Naive B cell (primary cell): ENCODE measurements at places on chromosomes 7 and 10. TPM values are rescaled to one million over a fixed set of nuclear protein-coding genes. Genes with fewer than 3 reads are reported as not detected.
A peak's percentile ranks its signal among the peaks of the same experiment; 100 is the strongest.

DNA sequence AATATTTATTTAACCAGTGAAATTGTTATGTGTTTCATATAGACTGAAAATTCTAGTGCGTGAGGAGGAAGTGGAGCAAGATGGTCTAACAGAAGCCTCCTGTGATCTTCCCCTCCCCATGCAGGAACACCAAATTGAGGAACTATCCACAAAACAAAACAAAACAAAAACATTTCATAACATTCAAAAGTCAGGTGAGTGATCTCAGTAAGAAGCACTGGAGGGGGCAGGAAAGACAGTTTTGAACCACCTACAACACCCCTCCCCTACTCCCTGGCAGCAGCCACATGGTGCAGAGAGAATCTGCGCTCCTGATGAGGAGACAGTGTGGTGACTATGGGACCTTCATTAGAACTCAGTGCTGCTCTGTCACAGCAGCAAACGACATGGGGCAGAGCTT, 221.9 kb upstream of the SEMA3C start:
- H3K27me3 ChIP-seq, result no peaks in the 10 kb centered on the region
- H3K27ac ChIP-seq, result no peak overlapping the region
- no peak for DNase-seq
- no peak overlapping the region for H3K4me3 ChIP-seq

DNA sequence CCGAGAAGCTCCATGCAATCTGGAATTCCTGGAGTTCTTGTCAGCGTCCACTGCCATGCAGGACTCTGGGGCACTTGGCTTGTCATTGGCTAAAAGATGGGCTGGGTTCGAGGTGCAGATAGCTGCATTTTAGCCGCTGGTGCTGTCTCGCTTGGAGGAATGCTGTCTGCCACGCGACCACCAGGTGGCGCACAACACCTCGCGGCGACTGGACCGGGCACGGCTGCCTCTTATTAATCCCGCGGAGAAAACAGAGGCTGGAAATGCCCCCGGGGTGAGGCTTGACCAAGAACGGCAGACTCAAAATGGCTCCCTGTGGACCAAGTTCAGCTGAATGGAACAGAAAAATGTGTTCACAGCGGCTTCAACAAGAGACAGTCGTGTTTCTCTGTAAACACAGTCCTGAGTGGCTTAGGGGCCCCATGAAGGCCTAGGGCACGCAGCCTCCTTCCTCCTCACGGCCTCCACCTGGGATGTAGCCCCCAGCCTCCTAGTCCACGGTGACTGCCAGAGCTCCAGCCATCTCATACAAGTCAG, 46.2 kb downstream of the AOC1 start:
- peaks cover 9% of the 10 kb centered on the region for H3K36me3 ChIP-seq
- DNase-seq, result peak; percentile 57
- peaks cover 74% of the 10 kb centered on the region for H3K27me3 ChIP-seq
- H3K4me1 ChIP-seq, result peaks cover 22% of the 10 kb centered on the region

The GIGYF1 gene
- polyA plus RNA-seq, result 0.87 TPM

The CLCN1 gene
- polyA plus RNA-seq, result not detected

DNA sequence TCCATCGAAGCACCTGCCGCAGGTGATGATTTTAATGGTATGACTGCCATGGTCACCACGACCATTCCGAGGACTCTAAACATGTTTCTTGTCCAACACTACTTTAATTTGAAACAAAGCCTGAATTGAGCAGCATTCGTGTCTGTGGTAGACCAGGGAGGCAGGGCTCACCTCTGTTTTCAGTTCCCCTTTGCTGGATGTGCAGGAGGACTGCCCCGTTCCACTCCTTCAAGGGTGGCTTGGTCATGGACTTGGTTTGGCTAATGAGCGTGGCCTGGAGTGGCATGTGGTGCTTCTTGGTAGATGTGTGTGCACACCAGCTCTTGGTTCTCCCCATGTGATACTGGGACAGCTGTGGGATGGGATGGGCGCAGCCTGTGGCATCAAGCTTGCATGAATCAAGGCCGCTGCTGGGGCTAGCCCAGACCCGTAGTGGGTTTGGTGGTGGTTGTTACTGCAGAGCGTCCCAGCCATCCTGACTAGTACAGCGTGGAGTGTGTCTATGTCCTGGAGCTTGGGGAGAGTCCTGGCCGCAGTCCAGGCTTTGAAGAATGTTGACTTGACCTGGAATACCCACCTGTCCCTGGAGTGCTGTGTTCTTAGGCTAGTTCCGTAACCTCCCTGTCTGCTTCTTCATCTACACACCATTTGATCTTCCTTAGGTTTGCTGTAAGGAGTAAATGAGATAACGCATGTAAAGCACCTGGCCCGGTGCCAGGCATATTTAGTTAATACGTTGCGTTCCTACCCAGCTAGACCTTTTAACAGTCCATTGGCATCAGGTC, 34.8 kb downstream of the MGMT start:
- H3K4me3 ChIP-seq, result peak overlapping the region; percentile 1
- H3K27me3 ChIP-seq, result no peaks in the 10 kb centered on the region
- DNase-seq, result peak; percentile 17
- H3K4me1 ChIP-seq, result peaks cover 43% of the 10 kb centered on the region
